ENCODE measurements at places on chromosomes 13 and 19.
A peak's percentile ranks its signal among the peaks of the same experiment; 100 is the strongest.

DNA sequence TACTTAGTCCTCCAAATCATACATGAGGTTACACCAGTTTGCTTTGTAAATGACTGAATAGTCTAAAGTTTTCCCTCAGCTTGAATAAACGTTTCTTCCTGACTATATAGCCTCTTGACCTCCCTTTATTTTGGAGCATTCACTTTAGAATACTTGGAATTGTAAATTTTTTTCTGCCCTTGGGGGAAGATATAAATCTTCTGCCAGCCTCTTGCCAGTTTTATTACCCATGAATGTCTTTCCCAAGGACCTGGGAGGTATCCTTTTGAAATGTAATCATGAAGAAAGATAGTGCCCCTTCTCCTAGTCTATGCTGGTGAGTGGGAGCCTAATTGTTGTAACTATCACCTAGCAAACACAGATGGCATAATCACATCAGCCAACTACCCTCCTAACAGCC is 2033.9 kb upstream of the PCDH20 start:
- DNase-seq = no peak

DNA sequence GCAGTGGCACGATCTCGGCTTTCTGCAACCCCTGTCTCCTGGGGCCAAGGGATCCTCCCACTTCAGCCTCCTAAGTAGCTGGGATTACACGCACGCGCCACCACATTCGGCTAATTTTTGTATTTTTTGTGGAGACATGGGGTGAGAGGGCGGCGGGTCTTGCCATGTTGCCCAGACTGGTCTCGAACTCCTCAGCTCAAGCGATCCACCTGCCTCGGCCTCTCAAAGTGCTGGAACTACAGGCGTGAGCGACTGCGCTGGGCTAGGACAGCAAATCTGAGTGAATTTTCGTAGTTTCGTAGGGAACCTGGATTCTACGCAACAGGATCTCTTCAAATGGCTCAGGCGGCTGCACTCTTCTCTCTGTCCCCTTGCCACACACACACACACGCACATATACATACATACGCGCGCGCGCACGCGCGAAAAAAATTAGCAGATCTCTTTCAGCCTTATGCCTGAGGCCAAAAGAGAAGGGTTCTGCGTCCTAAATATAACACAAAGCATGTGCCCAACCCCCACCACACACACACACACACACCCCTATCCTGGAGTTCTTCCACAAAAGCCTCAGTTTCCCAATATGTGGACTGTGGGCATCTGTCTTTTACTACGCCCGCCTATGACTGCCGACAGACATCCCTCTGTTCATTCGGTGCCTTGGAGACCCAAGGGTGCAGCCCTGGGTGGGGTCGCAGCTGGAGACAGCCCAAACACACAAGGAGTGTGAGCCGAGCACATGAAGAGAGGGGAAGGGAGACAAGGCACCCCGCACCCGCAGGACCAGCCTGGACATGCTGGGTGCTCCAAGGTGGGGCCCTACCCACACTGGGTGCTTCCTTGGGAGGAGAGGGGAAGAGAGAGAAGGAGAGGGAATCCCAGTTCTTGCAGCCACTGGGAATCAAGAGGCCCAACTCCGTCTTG is 616 bp downstream of the PINLYP start:
- no peak for DNase-seq

DNA sequence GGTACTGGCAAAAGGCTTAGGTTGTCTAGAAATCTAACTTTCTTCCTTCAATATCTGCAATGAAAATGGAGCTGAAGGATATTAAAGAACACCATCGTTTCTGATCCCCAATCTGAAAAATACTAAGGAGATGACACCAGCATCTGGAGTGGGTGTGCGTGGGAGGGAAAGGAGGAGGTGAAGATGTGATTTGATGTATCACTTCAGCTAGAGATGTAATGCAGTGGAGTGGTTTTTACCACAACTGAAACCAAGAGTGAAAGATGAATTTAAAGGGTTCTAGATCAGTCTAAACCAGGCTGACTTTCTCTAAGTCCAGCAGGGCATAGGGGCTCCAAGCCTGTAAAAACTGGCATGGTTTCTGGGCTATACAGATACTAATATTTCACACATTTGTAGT is 148.4 kb downstream of the AKAP11 start:
- DNase-seq = no peak

GRCh38 chr19:37975071-37975470 is 68.1 kb downstream of the SIPA1L3 start:
- DNase-seq = no peak

GRCh38 chr19:4732680-4733114 is 9.1 kb upstream of the DPP9 start:
- peak; percentile 49 for DNase-seq

DNA sequence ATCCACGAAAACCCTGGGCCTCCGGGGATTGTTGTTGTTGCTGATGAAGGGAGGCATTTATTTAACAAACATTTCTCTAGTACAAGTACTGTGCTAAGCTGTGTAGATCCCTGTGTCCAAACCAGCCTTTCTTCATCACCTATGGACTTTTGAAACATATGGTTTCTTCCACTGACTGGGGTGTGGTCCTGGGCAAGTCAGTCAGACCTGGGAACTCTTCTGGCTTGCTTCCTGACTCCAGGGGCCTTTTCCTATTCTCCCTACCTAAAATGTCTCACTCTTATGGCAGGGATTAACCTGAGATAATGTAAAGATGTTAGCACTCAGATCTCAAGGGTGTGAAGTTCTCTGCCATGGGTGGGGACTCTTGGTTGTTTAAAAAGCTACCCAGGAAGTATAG is 46.8 kb downstream of the EFNB2 start:
- DNase-seq = no peak

DNA sequence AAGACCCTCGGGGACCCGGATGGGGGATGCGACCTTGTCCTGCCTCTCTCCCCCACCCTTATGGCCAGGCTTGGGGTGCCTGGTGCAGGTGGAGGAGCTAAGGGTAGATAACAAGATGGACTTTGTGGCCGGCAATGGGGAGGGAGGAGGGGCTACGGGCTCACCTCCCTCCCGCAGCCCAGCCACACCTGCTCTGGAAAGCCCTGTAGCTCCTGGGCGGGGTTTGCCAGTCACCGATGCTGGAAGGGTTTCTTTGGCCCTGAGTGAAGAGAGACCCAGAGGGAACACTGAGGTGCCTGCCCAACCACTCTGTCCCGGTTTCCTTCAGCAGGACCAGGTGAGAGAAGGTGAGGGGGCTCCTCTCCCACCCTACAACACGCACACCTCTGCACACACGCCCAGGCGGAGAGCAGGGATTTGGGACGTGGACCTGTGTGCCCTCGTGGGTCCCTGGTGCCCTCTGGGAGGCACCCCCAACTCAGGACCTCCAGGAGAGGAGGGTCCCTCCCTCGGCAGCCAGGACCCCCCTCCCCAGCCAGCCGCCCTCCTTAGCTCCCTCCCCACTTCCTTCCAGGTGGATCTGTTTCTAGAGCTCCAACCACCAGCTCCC is at the start of gene FUT2:
TSS of gene FUT2 (plus strand) at position 229 of the 610 bp plus-strand sequence. CDS start 6,986 bp downstream, outside the sequence.
- no peak for DNase-seq

GRCh38 chr13:111534751-111535522 is 214.5 kb downstream of the TEX29 start:
- DNase-seq = no peak
